ENCODE measurements at places on chromosomes 1 and 21.

GRCh38 chr21:16028142-16028541, 298.4 kb downstream of the USP25 start:
- DNase-seq: no peak

GRCh38 chr21:44630440-44630839, 3.5 kb downstream of the KRTAP10-9 start:
- no peak for DNase-seq

- DNase-seq: no peak
Observed at GRCh38 chr1:201605385-201606010, 66.6 kb downstream of the NAV1 start.

DNA sequence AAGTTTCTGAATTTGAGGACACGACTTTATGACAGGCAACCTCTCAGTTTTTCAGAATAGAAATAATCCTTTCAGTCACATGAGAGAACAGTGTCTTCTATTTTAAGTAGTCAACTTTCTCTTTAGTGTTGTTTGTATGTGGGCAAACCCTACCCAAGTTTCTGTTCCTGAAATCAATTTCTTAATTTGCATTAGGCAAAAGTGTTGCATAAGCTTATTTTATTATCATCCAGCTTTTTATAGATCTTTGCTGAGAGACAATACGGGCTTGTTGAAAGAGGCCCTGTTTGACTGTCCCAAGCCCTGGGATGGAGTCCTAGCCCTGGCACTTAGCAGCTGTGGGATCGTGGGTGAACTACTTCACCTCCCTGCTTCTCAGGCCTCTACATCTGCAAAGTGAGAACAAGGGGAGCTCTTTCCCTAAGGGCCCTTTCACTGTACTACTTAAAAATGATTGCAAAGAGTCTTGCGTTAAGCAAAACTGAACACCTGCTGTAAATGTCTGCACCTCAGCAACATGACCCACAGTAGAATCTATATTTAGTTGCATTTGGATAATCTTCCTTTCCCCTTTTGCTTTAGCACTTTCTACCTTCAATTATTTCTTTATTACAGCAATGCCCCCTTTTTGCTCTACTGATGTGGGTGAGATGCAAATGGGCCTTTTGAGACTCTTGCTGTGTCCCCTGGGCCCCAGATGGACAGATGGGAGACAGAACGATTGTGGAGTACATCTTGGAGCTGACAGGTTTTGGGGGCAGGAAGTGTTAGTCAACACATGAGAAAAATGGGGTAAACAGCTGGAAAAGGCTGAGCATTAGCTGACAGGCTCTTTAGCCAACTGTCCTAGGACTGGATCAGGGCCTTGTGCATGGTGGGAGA, 41.0 kb upstream of the SCAF4 start:
- no peak for DNase-seq

- no peak for DNase-seq
Observed at GRCh38 chr1:15311880-15312279, 64.9 kb downstream of the FHAD1 start.
